ENCODE measurements at places on chromosomes 1 and 21.

DNA sequence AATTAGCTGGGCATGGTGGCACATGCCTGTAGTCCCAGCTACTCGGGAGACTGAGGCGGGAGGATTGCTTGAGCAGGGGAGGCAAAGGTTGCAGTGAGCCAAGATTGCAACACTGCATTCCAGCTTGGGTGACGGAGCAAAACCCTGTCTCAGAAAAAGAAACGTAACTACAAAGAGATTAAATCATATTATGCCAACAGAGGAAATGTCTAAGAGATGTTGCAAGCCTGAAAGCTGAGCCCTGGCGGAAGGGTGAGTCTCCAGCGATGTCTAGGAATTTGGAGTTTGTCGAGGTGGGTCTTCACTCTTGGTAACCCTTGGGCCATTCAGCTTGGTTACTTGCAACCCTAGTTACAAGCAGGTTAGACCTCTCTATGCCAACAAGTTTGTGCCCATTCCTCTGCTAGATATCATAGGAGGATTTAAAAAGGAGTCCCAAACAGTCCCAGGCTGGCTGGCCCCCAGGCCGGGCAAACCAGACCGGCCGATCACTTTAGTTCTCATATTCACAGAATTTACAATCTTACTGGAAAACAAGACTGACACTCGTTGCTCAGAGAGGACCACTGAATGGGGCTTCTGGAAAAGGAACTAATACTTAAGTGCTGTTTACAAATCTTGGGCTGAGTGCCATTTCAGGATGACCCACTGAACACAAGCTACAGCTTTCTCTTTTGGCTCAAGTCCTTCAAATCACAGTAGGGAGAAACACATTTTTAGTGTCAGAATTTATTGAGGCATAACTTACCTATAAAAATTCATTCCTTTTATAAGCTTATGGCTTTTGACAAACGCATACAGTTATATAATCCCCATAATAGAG lies 27.1 kb downstream of the SLC30A1 start:
- no peak for DNase-seq

- no peak for DNase-seq
These were observed at the start of gene ANGPTL1 for GRCh38 chr1:178870944-178871343. Gene ANGPTL1 (minus strand): TSS chr1:178871077. CDS start chr1:178865776, 5,301 bp downstream.

DNA sequence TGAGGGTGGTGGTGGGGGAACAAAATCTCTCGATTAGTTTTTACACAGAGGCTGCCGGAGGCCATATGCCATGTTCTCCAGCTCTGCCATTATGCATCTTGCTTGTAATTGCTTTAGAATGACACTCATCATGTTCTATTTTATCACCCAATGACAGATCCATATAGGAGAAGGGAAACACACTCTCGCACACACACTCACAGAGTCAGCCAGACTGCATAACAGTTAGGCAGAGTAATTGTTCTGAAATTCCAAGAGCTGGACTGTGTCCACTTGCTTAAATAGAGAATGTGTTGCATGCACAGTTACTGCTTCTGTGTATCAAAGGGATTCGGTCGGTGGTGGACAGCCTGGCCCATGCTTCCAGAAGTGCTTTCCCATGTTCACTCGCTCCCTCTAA lies 30.6 kb downstream of the KCND3 start:
- no peak for DNase-seq

DNA sequence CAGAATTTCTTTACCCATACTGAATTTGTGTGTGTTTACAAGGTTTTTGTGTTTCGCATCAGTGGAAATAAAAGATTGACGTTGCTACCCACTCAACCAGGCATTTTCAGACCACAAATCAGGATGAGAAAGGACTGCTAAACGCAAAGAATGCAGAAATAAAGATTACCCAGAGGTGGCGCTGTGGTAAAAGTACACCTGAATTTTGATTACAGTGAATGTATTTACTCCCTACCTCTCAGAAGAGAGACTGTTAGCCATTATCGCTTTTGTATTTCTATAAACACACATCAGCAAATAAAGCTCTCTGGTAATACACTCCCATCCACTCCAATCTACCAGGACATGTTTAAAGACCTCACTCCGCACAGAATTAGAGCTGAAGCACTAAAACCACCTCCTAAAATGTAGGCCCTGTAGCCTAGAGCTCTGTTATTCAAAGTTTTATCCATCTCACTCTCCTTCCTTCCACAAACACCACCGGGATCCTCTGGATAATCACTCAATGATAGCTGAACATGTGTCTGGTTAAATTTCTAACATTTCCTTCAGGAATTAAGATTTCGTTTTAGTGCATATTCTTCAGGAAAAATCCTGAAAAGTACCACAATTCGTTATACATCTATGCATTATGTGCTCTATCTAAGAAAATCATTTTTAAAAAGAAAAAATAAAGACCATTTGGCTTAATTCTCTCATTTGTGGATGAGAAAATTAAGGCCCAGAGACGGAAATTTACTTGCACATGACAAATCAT lies 2.5 kb upstream of the LMO4 start:
- peak; percentile 75 for DNase-seq

DNA sequence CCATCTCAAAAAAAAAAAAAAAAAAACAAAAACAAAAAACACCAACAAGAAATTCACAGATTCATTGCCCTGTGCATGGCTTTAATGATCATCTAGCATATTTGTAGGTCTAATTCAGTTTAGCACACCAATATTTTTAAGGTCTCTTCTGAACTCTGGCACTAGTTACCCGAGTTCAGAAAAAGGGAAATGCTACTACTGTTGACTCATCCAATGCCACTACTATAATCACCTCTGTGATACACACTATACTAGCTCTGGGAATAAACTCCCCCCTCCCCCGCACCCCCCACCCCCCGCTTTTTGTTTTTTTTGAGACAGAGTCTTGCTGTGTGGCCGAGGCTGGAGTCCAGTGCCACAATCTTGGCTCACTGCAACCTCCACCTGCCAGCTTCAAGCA lies 55.6 kb downstream of the FBXO42 start:
- no peak for DNase-seq

- no peak for DNase-seq
These were observed 7.9 kb downstream of the RHEX start for GRCh38 chr1:206060844-206061243.

DNA sequence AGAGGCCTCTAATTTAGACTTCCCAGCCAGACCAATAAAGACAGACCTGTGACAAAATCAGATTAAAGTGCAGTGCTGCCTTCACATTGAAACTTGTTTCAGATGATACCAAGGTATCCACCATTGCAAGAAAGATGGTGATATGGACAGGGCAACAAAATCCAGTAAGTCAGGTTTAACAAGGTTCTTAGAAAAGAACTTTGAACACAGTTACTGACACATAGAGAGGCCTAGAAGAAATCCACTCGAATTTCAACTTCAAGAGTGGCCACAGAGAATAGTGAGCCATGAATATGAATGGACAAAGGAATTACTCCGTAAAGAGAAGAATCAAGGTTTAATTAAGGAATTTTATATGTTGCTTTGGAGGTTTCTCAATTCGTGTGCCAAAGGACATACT lies 230.4 kb downstream of the KCNT2 start:
- no peak for DNase-seq

- DNase-seq, result no peak
These were observed 156.8 kb upstream of the GORAB start for GRCh38 chr1:170375082-170375723.

DNA sequence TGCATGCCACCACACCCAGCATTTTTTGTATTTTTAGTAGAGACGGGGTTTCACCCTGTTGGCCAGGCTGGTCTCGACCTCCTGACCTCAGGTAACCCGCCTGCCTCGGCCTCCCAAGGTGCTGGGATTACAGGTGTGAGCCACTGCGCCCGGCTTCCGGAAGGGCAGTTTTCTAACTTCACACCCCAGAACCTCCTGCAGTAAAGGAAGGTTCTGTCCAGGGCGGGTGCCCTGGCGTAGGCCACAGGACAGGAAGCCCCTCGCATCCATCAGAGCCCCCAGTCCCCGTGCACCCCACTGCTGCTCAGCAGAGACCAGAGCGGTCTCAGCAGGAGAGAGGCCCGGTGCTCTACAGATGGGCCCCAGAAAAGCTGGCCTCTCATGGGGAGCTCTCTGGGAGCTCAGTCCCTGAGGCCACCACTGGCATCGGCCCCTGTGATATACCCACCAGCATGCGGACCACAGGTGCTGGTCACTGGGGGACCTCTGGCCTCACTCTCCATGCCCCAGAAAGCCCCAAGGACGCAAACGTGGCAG lies 4.1 kb upstream of the DNMT3L start:
- DNase-seq, result no peak

DNA sequence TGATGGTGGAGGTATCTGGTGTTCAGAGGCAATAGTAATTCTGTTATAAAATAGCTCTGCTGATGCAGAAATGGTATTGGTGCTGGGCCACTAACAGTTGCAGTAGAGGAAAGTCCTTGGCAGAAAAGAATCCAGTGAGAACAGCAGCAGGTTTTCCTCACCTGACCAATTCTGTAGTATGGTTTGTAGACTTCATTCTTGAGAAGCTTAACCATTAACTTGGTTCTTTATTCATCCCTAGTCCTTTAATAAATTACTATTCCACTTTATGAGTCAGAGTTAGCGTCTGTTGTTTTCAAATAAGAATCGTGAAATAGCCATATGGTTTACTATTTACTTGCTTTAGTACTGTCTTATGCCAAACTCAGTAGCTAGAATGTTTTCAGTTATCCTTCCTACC lies 128.5 kb upstream of the SERTAD4 start:
- DNase-seq, result no peak

DNA sequence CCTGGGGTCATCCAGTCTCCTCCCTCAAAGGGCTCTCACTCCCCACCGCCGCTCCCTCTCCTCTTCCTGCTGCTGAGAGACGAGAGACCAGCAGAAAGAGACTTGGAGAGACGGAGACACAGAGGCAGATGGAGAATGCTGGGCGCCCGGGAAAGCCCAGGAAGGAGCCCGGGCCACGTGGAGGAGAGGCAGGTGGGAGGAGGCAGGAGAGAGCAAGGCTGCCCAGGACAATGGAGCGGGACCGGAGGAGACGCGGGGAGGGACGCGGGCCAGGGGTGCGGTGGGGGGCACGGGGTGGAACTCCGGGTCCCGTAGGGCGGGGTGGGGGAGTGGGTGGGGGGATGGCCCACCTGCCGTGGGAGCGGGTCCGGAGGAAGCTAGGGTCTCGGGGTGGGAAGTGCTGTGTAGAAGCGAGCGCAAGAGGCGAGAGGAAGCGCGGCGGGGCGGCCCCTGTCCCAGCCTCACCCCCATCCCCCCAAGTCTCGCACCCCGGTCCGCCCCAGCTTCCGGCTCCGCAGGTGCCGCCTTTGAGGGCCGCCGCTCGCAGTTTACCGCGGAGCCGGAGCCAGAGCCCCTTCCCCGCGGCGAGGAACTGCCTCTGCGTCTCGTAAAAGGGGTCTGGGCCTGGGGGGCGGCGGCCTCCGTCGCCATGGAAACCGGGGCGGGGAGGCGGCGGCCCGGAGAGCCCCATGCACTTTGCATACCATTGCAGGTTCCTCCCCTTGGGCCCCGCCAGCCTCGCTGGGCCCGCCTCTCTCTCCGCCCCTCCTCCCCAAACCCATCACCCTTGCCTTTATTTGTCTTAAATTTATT lies 11.7 kb upstream of the EPHA2 start:
- DNase-seq, result peak; percentile 33

DNA sequence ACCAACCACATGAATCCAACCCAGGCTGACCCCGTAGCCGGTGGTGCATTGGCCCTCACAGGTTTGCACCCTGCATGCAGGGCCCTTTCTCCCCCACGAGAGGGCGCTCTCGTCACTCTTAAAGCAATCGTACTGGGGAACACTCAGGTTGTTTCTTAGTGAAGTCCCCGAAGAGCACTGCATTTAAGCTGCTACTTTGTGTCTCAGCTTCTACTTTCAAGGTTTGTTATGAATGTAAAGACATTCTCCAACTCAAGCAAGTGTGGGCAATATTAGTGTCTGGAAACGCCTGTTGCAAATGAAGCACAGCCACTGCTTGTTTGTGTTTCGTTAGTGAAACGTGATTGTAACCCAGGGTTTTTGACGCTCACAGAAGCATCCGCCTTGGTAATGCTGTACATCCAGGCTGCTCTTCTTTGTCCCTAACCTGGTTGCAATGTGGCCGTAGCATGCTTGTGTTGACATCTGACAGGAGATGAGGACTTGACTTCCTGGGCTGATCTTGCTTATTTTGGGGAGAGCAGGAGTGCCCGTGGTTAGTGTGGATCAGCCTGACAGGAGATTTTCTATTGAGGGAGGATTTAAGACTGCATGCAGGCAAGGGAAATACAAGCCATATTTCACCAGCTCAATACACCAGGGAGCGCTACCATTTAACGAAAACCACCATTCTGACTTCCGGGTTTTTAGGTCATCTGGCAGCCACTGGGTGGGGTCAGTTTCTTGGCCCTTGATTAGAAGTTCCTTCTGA lies 79.8 kb downstream of the ST6GALNAC3 start:
- DNase-seq, result peak; percentile 76

DNA sequence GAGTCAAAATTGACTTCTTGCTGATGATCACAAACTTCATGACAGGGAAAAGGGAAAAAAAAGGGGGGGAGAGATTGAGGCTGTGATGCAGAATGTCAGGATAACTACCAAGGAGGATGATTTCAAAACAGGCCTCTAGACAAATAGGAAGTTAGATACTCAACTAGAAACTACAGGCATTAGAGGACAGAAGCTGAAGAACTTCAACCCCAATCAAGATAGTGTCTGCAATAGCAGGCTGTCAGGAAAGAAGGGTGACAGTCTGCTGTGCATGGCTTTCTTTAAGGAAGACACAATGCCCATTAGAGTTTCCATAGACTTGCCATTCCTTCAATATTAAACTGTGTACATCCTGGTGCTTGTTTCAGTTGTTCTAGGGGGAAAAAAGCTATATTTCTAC lies 257.2 kb downstream of the TTLL7 start:
- no peak for DNase-seq

GRCh38 chr1:40955266-40955665 lies 24.2 kb upstream of the CTPS1 start:
- no peak for DNase-seq

DNA sequence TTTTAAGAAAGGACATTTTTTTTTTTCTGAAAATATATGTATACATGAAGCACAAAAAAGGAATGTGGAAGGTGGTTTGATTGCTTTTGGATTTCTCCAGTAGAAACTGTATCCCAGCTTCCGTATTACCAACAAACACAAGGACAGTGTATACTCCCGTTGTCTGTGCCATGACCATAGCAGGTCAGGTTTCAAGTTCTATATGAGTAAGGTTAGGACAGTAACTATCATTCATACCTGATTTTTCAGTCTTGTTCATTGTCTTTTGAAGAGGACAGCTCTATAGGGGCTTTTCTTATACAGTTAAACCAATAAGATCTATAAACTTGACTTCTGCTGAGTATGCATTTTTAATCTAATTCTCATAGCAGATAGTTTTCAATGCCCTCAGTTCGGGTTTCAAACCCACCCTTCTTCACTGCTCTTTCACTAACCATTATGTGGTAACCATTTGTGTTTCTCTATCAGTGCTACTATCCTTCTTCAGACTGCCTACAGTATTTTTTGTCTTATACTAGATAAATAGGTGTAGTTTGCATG lies 19.6 kb downstream of the UBAP2L start:
- DNase-seq, result no peak

DNA sequence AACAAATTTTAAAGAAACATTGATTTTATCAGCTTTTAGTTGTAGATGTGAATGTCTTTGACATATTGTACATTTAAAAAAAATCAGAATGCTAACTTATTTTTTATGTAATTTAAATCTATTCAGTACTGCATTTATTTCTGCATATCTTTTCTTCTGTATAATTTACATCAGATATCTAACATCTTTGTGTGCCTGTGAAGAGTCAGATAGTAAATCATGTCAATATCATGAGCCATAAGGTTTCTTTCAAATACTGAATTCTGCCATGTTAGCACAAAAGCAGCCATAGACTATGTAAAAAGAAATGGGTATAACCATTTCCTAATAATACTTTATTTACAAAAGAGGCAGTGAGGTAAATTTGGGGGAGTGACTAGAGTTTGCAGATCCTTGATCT lies 1829.2 kb downstream of the NCAM2 start:
- no peak for DNase-seq

Measured in NCI-H1436 (cell line).